ENCODE measurements at places on chromosomes 4 and X.

- no peak for DNase-seq
Measured at GRCh38 chr4:100988876-100989275, 358.4 kb downstream of the PPP3CA start.

DNA sequence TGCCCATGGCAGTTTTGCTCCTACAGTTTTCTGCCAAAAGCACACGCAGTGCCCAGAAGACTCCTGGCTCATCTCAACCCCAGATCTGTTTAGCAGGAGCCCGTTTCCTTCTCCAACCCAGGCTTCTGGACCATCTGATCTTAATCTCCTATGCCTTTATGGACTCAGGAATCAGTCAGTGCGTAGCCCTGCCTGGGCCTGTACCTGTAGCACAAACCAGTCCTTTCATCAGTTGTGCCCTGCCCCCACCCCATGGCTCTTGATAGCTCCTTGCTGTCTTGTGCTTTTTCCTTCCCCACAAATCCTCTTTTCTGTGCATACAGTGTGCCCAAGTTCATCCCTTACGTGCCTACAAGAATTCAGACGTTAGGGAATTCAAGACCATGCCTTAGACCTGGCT, 1.5 kb downstream of the ZNF718 start:
- DNase-seq, result no peak

- no peak for DNase-seq
Measured at GRCh38 chr4:157964463-157964862, 208.4 kb downstream of the GASK1B start.

DNA sequence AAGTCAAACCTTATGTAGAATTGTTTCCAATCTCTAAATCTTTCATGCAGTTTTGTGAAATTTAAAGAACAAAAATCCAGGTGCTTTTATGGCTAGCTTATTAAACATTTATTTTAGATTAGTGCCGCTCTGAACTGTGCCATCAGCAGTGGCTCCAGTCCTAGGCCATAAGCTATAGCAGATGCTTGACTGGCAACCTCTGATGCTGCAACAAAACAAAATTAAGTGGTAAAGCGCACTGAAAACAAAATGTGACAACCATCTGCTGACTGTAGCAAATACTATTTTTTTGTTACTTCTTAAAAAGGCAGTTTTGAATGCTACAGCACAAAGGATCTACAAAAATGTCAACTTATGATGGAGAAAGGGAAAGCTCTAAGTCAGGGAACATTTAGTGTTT, 237.4 kb downstream of the DCLK2 start:
- DNase-seq, result no peak
